ENCODE measurements at places on chromosomes 12 and 14. TPM values are rescaled to one million over a fixed set of nuclear protein-coding genes. Genes with fewer than 3 reads are reported as not detected.
A peak's percentile ranks its signal among the peaks of the same experiment; 100 is the strongest.

Gene RDH12
- total RNA-seq: not detected

Gene OR4E2
- not detected for total RNA-seq

GRCh38 chr12:121789800-121790728 lies 3.4 kb downstream of the RHOF start:
- DNase-seq: no peak

- DNase-seq: no peak
Observed at GRCh38 chr12:69254862-69255261, 15.5 kb downstream of the CPSF6 start.

- peak; percentile 69 for DNase-seq
Observed at GRCh38 chr12:132506328-132507160, 16.6 kb downstream of the FBRSL1 start.

Gene RNFT2
- total RNA-seq: 2.3 TPM

DNA sequence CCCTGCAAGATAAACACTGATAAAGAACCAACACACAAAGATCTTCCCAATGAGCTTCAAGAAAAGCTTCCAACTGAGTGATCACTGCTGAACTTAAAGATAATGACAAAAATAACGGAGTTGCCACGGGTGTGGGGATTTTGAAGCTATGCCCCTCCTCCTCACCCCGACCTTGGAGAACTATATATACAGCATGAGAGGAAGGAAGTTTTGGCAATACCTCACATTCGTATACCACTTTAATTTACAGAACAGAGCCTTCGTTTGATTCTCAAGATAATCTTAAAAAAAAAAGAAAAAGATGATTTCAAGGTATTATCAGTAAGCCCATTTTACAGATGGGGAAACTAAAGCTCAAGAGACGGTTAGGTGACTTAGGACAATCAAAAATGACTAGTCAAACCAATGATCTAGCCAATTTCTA lies 715 bp downstream of the NEK9 start:
- DNase-seq: no peak

Gene ENDOU
- total RNA-seq: not detected

Gene TAS2R13
- 7.4 TPM for total RNA-seq

GRCh38 chr12:65868133-65868705 lies 43.9 kb downstream of the HMGA2 start:
- DNase-seq: peak; percentile 94

Gene WSCD2
- not detected for total RNA-seq

Gene DIO2
- total RNA-seq: 66.0 TPM

Gene RND1
- not detected for total RNA-seq

DNA sequence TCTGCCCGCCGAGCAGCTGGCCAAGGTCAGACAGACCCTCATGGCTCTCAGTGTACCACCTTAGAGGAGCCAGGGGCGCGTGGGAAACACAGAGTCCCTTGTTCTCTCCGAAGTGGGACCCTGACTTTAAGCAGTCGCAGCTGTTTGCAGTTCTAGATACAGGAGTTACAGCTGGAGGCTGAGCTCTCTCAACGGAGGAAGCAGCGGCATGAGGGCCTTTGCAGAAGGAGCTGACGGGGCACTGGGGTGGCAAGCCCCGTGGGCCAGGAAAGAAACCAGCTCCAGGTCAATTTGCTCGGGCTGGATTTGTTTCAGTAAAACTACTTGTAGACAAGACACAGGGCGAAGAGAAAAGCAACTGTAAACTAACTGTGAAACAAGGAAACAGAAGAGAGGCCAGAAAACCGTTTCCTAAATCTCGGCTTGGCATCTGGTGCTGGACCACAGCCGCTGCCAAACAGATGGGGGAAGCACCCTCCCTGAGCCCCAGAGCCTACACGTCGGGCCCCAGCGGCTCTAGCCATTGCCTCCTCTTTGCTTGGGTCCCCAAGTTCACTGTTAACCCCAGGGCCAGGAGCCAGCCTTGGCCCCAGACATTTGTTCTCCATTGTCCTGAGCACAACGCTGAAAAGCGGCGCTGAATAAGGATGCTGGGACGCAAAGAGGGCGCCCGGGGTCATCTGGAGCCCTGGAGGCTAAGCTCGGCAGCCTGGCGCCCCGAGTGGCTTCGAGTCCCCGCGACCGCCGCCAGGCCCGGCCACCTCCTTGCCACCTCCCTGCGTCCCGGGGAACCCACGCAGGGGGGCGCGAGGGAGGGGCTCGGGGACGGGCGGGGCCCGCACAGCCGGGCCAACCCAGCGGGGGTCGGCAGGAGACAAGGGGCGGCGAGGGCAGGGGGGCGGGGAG lies 914 bp upstream of the PACS2 start:
- peak; percentile 42 for DNase-seq

Gene FITM1
- not detected for total RNA-seq

DNA sequence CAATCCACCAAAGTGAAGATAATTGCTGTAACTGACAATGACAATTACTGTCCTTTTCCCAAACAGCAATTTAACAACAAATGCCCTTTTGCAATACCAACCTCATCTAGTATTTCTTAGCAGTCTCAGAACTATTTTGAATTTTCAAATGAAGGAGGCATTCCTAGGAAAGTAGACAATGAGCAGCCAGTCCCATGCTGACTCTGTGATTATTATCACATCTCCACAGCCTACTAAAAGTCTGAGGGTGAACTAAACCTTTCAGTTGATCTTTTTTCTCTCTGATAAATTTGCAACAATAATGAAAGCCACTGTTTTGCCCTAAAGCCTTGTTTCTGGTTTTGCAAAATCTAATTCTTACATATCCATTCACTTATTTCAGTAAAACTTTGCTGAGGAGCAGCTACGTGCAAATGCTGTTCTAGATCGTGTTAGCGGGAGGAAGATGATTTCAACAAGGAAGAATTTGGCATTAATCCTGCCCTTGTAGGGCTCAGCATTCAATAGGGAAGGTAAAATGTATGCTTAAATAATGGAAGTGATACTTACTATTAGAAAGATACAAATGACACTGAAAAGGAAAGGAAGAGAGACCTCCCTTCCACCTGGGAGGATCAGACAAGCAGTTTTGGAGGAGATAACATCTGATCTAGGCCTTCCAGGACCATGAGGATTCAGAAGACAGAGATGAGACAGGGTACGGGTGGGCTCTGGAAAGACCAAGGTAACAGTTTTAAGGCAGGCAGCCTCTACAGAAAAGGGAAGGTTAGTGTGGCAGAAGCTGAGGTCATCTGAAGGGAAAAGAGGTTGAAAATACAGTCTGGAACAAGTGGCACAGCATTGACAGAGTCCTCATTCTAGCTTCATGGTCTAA lies 47.4 kb downstream of the SLC38A1 start:
- DNase-seq: peak; percentile 83

- peak; percentile 75 for DNase-seq
Observed at GRCh38 chr14:77158175-77158881, 16.7 kb upstream of the ZDHHC22 start.

Gene ACSM4
- not detected for total RNA-seq

Gene RHOJ
- 7.4 TPM for total RNA-seq

DNA sequence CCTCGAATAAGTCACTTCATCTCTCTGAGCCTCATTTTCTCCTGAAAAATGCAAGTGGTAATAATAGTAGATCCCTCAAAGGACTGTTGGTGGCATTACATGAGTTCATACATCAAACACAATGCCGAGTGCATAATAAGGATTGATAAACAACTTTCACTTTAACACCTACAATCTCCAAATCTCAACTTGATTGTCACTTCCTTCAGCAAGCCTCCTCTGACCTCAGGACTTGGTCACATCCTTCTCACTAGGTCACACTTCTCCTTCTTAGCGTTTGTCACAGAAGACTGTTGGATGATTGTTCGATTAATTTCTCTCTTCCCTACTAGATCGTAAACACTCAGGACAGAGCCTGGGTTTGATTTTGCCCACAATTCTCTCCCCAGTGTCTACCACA lies 7.9 kb upstream of the PRKAB1 start:
- no peak for DNase-seq

Measured in fibroblast of the aortic adventitia (primary cell).